ENCODE measurements at places on chromosomes 7 and 10.

GRCh38 chr10:6514180-6514579 lies 65.9 kb downstream of the PRKCQ start:
- DNase-seq = no peak

- DNase-seq = peak; percentile 77
Measured at GRCh38 chr7:93944673-93945072, 23.1 kb downstream of the GNG11 start.

- peak; percentile 98 for DNase-seq
Measured at GRCh38 chr10:110226543-110226925, 19.1 kb downstream of the MXI1 start.

GRCh38 chr7:88635149-88635548 lies 124.4 kb upstream of the ZNF804B start:
- no peak for DNase-seq

GRCh38 chr10:101902820-101903145 lies 59.2 kb upstream of the KCNIP2 start:
- DNase-seq = no peak

DNA sequence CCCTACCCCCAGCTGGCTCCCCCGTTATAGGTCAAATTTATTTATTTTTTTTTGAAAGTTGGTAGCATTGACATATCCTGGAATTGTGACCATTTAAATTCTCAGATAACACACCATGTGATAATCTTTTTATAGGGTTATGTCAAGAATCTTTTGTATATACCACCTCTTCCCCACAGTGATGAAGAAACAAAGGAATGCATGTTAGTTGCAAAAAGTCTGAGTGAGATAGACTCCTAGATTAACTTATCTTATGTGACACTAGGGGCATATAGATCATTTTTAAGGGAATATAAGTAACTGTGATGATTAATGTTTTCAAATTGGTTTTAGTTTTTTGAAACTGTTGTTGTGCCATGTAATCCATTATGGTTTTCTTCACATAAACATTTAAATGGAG lies 68.3 kb downstream of the MLLT10 start:
- DNase-seq = no peak

DNA sequence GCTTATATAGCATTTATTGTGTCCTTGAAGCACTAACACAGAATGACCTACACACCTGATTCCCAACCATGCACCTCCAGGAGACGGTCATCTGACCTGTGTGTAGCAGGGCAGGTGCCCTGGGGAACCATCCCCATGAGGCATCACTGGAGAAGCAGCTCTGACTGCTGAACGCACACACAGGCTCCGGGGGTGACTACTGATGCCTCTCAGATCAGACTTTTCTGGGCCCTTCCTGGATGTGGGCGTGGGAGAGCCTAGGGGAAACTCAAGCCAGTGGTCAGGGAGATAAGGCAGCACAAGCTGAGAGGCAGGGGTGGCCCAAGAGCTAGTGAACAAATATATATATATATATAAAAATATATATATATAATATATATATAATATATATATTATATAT lies 37.6 kb downstream of the CPXM2 start:
- DNase-seq = no peak

DNA sequence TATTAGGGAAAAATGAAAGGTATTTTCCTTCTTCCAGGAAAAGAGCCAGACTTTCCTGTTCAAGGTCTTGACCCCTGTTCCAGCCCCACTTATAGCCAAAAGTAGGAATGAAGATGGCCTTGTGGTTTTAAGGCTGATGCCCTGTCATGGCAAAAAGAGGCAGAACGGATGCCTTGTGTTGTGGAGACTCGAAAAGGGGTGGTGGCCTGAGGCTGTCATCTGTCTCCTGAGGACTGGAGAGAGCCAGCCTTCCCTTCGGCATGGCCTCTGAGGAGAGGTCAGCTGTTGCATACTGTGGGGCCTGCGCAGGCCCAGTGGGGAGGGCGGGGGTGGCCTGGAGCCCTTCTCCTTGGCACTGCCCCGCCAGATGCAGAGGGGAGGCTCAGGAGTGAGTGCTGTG lies 166.0 kb upstream of the EEPD1 start:
- no peak for DNase-seq

GRCh38 chr10:44237364-44238049 lies 147.4 kb downstream of the CXCL12 start:
- no peak for DNase-seq

DNA sequence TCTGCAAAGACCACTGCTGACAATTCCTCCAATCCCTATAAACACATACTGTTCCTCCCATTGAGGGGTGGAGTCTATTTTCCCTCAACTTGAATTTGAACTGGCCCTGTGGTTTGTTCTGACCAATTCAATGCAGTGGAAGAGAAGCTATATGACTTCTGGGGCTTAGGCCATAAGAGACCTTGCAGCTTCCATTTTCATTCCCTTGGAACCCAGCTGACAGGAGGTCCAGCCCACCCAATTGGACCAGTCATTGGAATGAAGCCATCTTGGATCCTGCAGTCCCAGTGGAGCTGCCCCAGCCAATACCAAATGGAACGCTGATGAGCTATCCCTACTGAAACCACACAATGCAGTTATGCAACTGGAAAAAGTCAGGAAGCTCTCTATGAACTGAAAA lies 8.9 kb upstream of the TMED4 start:
- DNase-seq = peak; percentile 25

GRCh38 chr7:112159351-112159750 lies 46.8 kb downstream of the DOCK4 start:
- DNase-seq = no peak

GRCh38 chr10:132194726-132195125 lies 8.0 kb downstream of the DPYSL4 start:
- DNase-seq = no peak
